ENCODE measurements at places on chromosomes 7 and 10.
A peak's percentile ranks its signal among the peaks of the same experiment; 100 is the strongest.

DNA sequence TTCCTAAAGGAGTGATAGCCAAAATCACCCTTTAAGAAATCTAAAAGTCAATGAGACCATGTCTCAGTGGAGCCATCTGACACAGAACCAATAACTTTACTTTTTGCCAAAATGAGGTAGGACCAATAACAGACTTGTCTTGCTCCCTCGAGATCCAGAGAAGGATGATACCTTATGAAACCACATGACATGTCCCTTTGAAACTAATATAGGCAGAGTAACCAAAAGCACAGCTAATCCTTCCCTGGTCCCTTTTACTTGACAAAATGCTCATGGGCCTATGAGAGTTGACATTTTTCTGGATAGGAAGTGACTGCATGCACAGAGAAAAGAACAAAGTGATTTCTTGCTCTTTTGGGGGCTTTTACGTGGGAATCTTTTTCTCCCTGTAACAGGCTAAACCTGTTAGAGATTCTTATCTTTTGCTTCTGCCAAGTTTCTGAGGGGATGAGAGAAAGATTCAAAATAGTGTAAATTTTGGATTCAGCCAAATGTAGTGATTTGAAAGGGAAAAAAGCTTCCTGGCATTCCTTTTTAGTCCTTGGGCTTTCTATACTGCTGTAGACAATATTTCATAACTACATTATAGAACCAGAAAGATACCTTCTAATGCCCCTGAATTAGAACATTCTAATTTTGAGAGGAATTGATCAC lies 87.6 kb downstream of the ARMH3 start:
- DNase-seq: no peak

GRCh38 chr10:124170631-124171030 lies 77.2 kb upstream of the CHST15 start:
- no peak for DNase-seq

- DNase-seq: no peak
These were observed 57.2 kb downstream of the ARHGAP12 start for GRCh38 chr10:31871266-31872065.

- DNase-seq: no peak
These were observed 574.8 kb downstream of the ETV1 start for GRCh38 chr7:13414661-13415107.

GRCh38 chr10:3944591-3944990 lies 159.6 kb upstream of the KLF6 start:
- DNase-seq: no peak

DNA sequence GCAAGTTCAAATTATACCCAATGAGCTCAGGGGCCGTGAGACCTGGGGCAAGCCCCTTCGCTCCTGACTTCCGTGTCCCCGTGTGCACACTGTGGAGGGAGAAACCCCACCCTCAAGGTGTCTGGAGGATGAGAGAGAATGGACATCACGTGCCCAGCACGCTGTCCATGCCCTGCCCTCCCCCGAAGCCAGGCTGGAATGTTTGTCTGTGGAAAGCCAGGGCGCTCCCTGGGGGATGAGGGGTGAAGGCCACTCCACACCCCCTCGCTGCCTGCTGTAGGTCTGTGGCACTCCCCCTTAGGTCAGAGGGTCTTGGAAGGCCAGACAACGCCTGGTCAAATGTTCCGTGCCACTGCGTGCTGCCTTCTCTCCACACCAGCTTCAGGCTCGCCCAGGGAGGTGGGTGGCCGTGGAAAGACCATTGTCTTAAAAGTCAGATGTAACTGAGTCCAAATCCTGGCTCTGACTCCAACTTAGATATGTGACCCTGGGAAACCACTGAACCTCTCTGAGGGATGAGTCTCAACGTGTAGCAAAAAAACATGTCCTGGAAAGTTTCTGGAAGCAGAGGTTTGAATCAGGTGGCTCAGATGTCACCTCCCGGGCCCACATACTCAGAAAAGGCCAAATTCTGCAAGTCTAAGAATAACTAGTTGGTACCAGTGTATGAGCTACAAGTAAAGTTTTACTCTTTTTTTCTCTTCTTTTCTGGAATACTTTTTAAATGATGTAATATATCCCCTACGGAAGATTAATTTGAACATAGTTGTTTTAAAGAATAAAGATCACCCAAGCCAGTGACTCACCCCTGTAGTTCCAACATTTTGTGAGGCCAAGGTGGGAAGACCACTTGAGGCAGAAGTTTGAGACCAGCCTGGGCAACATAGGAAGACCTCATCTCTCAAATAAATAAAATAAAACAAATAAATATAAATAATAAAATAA lies 24.9 kb downstream of the RCC1L start:
- no peak for DNase-seq

DNA sequence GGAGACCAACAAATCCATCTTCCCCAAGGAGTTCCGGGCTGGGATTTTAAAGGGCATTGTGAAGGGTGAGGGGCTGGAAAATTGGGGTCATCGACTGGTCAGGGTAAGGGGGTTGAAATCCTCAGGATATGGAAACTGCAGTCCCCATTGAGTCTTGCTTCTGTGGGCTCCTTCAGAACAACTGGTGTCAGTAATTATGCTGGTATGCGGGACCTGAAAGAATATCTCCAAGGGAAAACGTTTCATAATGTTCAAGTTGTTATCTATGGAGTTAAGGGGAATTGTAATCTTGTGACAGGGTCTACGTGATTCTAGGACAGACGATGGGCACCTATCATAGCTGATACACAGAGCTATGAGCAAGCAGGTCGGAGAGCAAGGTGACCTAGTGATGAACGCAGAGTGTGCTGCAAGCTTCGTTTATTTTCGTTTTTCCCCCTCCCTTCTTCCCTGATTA lies 494 bp upstream of the RHBDD2 start:
- no peak for DNase-seq

DNA sequence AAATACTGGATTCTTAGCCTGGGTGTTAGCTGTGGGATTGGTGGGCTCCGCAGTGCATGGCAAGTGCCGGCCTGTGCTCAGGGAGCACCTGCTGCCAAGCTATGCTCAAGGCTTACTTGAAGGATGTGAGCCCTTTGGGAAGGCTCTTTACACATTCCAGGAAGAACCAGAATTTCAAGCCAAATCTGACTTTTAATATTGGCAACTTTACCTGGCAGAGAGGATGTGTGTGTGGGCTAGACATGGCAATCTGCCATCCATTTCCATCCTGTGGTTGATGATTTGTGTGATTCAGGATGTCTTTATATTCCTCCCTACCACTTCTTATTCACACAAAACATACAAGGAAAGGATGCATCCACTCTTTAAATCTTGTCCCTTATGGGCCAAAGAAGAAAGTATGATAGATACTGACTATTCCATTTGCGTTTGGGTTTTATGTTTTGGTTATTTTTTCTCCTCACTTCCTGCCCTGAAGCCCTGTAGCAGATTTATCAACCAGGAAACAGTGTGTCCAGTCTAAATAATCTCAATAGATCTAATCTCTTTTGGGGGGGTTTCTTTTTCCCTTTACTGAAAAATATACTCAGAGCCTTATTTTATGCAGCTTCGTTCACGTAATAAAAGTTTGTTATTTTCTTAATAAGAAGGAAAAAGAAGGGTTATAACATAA lies 247.1 kb downstream of the COBL start:
- DNase-seq: no peak

GRCh38 chr10:49314806-49315205 lies 15.8 kb downstream of the C10orf71 start:
- DNase-seq: no peak

DNA sequence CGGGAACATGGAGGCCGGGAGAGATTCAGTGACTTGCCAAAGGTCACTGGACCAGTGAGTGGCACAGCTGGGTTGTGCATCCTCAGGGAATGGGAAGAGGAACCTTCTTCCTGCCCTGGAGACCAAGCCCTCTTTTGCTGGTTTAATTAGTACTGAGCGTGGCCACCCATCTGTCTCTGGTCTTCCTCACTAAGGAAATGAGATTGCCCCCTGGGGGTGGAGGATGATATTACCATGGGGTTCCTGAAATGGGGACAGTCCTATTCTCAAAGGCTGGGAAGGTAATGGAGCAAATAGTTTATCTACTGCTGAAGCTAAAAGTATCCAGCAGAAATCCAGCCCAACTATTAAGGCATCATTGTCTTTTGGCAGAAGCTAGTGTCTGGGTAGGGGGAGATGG lies 98.6 kb upstream of the FGFR2 start:
- DNase-seq: no peak

DNA sequence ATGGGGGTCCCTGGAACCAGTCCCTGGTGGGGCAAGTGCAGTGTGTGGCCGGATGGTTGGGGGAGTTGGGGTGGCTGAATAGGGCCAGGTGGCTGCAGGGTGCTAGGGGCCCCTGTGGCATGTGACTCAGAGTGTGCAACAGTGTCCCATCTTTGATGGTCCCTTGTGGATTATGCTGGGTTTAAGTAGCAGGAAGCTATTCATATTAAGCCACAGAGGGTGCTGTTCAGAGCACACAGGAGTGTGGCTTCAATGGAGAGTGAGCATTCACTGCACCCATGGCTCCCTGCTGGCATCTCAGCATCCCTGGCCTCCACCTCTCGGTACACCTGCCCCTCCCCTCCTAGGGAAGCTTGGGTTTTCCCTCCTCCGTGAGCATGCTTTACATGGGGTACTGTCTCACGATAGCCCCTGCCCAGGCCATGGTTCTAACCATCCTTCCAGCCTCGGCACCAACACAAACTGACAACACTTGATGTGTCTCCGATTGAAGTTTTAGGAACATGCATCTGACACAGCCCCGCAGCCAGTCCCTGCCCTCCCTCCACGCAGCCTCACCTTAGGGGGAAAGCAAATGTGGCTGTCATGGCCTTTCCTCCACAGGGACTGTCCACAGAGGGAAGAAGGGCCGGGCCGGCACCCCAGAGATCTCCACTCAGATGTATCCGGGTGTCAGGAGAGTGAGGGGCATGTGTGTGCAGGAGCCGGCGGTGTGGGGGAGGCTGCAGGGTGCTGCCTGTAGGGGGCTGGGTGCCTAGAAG lies 30.4 kb upstream of the PPIF start:
- DNase-seq: peak; percentile 20

GRCh38 chr7:5425507-5426225 lies 2.0 kb upstream of the TNRC18 start:
- peak; percentile 76 for DNase-seq

- DNase-seq: no peak
These were observed 23.0 kb upstream of the DLD start for GRCh38 chr7:107867858-107868466.

DNA sequence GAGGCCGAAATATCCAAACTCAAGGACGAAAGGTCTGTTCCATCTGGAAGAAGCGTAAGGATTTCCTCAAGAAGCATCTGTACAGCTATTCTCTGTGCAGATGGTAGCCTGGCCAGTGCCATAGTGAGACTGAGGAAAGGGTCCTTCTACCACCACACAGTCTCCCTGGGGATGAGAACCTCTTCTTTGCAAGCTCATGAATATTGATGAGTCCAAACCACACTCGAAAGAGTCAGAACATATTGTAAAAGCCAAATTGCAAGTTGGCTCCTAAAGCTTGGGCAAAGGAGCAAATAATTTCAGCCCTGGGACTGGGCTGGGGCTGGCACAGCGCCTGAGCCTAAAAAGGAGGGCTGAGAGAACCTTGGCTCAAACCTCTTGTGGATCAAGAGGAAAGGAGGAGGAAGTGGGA lies 66.1 kb upstream of the PIP4K2A start:
- DNase-seq: no peak

DNA sequence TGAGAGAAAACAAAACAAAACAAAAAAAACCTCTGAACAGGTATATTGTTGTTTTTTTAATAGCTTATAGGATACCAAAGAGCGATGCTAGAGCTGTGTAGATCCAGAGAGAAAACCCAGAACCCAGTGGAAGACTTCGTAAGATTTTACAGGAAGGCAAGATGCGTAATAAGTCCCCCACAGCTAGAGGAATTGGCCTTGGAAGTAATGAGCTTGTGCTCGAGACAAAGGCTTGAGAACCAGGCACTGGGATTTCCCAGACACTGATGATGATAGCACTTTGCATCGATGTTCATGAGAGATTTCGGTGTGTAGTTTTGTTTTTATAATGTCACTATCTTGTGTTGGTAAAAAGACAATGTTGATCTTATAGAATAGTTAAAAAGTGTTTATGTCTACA lies 821.5 kb upstream of the IGFBP3 start:
- DNase-seq: no peak

DNA sequence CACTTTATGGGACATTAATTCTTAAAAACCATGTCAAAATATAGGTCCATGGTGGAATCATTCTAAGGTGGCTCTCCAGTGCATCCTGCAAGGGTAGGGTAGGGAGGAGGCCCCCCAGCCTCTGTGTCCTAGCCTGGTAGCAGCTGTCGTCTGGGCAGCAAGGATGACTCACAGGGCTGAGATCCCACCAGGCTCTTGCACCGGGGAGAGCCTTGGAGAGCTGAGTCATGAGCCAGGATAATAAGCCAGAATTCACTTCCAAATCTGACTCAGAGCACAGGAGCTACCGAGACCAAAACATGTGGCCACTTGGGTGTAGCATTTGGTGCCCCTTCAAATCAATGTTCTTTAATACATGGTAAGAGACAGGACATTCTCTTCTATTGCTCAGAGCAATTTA lies 298.5 kb downstream of the NEBL start:
- peak; percentile 76 for DNase-seq

DNA sequence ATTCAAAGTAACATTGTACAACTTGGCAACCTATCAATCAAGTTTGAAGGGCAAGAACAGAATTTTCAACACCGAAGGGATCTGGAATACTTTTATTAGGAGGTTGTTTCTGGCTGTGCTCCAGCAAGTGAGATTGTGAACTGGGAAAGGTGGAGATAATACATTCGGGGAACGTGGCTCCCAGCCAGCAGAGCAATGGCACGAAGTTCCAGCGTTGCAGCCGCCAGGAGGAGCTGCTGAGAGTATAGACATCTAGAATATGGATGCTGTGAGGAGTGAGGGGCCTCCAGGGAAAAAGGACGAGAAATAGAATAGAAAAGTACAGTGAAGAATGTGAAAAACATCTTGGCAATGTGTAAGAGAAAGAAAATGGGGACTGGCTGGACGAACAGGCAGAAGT lies 69.5 kb downstream of the TCERG1L start:
- DNase-seq: no peak

- DNase-seq: no peak
These were observed 7.5 kb downstream of the CEP41 start for GRCh38 chr7:130433301-130433700.

- DNase-seq: no peak
These were observed 33.2 kb downstream of the CDH23 start for GRCh38 chr10:71429929-71430328.

- peak; percentile 23 for DNase-seq
These were observed 1.1 kb downstream of the JMJD1C start for GRCh38 chr10:63464402-63465292.

- no peak for DNase-seq
These were observed 394.9 kb upstream of the DPP6 start for GRCh38 chr7:153657182-153657800.

Measured in RCC 7860 (cell line).